Activated naive CD4-positive, alpha-beta T cell treated with anti-CD3 and anti-CD28 coated beads, Interleukin-2, amount 50 U/mL, for 16 hours (primary cell): ENCODE measurements at places on chromosomes 3 and 15.

GRCh38 chr15:92409521-92409920 is 15.8 kb downstream of the ST8SIA2 start:
- no peak for DNase-seq

DNA sequence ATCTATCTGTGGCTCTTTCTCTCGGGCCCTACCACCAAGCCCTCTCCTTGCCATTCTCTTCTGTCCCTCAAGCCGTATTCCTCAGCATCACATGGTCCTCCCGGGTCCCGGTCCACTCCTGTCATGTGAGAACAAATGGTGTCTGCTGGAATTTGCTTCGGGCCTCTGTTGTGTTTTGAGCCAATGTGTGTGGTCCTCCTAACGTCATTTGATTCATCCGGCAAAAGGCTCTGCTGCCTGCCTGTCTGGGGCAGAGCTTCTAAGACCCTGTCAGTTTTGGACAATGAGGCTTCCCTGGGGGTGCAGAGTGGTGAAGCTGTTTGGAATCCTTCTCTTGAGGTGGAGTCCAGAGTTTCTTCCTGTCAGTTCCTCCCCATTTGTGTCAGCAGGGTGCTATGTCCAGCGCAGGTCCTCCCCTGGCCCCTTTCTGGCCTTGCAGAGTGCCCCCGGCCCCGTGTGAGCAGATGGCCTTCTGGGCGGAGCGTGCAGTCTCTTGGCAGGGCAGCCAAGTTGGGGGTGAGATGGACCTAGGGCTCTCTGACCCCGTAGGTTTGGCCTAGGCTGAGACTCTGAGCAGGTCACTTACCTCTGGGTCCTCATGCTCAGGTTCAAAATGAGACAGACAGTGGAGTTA is 93.6 kb downstream of the APBA2 start:
- DNase-seq: no peak

GRCh38 chr15:94445566-94446160 is 214.3 kb downstream of the MCTP2 start:
- DNase-seq: no peak

DNA sequence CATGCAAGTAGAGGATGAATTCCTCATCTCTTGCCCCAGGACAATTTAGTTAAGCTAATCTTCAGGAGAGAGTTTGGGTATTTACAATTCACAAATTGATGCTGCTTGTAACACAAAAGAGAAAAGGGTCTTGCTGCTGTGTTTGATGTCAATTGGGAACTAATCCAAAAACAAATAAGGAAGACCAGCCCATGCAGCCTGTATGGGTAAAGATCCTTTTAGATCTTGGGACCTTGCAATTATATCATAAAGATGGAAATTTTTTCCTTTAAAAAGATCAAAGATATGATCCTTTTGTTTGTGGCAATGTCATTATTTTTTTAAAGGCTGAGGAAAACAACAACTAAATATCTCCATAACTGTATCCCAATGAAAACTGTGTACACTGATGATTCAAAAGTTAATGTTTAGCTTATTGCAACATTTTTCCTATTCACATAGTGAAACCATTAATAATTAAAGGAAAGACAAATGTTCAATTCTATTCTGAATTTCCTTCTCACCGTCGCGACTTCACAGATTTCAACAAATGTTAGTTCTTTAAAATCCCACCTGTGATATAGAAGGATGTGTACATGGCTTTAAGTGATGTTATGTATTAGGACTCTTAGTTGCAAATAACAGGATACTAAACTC is 40.2 kb downstream of the TMEM212 start:
- no peak for DNase-seq

- no peak for DNase-seq
These were observed 58.9 kb downstream of the LMCD1 start for GRCh38 chr3:8560366-8561007.

- no peak for DNase-seq
These were observed 94.9 kb downstream of the LIPC start for GRCh38 chr15:58526647-58527192.

GRCh38 chr3:23052208-23052607 is 150.9 kb upstream of the UBE2E2 start:
- DNase-seq: no peak

DNA sequence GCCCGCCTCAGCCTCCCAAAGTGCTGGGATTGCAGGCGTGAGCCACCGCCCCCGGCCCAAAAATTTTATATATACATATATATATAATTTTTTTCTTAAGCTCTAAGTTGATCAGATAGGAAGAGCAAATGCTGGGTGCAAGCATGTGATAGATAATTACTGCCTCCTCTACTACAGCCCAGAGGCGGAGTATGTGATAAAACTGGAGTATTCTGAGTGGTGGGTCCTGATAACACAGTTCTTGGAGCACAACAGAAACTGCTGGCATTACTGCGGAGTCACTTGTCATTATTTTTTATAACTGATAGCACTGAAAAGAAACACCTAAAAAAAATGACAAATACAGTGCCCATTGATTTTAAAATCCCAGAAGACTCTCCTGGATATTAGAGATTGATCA is 41.1 kb upstream of the STT3B start:
- no peak for DNase-seq

DNA sequence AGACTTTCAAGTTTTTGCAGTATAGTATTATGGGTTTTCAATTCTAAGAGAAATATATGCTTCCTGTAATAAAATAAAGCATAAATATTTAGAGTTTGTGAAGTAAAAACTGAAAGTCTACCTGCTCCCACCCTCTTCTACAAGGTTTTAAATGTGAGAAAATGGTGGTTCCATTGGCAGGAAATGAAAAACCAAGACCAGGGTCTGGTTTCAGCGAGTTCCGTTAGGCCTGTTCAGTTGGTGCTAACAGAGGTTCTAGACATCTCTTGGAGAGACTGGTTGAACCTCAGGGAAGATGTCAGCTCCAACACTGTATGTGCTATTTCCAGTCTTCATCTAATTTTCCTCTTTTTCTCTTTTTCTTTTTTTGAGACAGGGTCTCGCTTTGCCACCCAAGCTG is 11.8 kb upstream of the MYO1E start:
- DNase-seq: no peak

GRCh38 chr3:165491487-165491886 is 295.3 kb upstream of the SLITRK3 start:
- DNase-seq: no peak

DNA sequence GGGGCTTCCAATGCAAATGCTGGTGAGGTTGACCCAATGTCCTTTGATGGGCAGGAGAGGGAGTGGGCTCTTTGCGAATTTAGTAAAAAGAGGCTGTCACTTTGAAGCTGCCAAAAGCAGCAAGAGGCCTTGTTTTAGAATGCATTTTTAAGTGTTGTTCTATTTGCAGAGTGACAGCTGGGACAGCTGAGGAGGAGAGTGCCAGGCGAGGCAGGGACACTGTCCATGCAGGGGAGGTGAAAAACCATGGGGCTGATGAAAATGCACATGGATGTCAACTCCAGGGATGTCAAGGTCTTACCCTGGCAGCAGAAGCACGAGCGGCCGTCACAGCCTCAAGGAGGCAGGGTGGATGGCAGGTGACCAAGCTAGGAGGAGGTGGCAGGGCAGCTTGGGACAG is 279.8 kb downstream of the ADAMTS17 start:
- no peak for DNase-seq

DNA sequence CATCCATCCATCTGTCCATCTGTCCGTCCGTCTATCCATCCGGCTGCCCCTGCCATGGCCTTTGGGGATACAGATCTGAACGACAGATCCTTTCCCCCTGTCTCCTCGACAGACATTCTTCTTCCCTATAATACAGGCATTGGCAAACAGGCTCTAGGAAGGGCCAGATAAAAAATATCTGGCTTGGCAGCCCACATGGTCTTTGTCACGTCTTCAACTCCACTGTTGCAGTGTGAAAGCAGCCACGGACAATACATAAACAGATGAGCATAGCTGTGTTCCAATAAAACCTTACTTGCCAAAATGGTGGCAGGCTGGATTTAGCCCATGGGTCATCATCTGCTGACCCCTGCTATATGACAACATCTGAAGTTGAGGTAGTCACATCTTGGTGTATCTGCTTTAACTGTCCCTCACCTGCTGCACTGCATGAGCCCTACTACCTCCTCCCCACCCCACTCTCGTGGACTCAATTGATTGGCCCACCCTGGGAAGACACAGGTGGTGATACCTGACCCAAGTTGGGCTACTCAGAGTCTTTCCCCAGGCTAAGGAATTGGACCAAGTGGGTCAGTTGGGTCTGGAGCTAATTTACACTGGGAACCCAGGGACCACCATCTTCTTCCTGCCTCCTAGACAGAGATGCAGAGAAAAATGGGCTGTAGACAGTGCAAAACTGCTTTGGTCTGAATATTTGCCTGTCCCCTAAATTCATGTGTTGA is 128.4 kb upstream of the SMAD3 start:
- no peak for DNase-seq

GRCh38 chr3:38117748-38118420 is 19.0 kb downstream of the ACAA1 start:
- peak; percentile 73 for DNase-seq

GRCh38 chr3:137770835-137771399 is 6.8 kb downstream of the SOX14 start:
- DNase-seq: no peak

- no peak for DNase-seq
These were observed 12.4 kb upstream of the SYN2 start for GRCh38 chr3:11991751-11992150.

DNA sequence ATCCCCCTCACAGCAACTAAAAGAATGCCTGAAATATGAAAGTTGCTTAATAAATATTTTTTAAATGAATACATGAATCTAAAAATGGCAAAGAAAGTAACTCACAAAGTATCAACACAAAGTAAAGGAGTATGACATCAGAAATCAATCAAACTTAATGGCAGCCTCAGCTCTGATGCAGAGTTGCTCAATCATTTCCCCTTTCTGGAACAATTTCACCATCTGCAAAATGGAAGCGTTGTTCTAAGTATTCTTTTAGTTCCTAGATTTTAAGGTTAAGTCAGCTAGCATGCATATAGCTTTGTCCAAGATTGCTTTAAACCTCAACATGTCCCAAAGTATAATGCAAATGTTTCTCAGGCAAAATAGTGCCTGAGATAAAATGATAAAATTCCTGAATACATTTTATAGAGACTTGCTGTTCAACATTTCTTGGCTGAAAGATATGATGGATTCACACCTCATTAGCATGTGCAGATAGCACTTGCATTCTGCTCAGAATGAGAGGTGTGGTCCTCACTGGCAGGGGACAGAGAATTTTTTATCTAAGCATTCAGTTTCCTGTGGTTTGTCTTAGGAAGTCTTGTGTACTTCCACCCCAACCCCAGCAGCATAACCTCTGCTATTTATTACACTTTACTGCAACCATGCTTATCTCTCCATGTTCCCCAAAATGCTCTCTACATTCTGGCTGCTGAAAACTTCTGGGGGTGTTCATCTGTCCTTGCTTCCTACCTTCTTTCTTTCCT is 429.3 kb downstream of the GRM7 start:
- no peak for DNase-seq

- DNase-seq: no peak
These were observed 113.6 kb upstream of the CACNA2D3 start for GRCh38 chr3:54008744-54009143.

GRCh38 chr3:52773361-52774065 is 2.8 kb upstream of the NEK4 start:
- no peak for DNase-seq

GRCh38 chr3:7874116-7874515 is 627.5 kb upstream of the LMCD1 start:
- no peak for DNase-seq

GRCh38 chr3:107117922-107118536 is 259.2 kb upstream of the CCDC54 start:
- no peak for DNase-seq

- no peak for DNase-seq
These were observed 6.5 kb downstream of the MCTP2 start for GRCh38 chr15:94237903-94238302.

- DNase-seq: no peak
These were observed 169.8 kb downstream of the POTEB3 start for GRCh38 chr15:21270474-21270873.

DNA sequence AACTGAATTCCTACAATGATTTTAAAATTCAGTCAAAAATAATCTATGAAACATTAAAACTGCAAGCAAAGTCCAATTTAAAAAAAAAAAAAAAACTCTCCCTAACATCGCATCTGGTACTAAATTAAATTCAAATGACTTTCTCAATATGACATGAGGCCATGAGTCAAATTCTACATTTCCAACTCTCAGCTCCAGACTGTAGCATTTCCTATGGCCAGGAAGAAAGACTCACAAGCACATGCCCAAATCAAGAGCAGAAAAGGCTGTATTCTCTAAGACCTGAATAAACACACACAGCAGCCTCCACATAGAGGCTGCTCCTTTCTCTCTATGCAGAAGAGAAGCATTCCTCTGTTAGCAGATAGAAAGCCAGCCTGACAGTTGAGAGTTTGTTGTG is 729.2 kb downstream of the ROBO1 start:
- no peak for DNase-seq

DNA sequence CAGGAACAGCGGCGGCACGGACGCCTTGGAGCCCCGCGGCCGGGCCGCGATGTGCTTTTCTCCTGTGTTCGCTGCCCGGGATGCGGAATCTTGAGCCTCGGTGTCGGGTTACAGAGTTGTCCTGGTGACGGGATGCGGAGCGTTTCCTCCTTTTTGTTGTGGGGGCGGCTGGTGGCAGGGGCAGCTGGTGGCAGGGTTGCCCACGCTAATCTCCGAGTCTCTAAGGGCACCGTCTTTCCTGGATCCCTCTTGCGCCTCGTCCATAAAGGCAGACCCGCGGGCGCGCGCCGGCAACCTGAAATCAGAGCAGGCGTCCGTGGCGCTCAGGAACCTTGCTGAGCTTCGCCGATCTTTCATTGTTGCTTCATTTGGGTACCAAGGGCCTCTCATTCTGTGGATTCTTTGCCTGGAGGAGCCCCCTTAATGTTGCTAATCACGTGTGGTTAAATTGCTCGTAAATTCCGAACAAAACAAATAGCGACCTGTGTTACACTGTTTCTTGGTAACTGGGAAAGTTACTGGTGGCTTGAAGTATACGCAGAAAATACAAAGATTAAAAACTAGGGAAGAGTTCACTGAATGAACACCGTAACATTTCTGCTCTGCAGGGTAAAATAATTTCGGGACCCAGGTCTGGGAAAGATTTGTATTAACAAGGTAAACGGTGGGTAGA is 844 bp upstream of the PFN2 start:
- DNase-seq: peak; percentile 35

GRCh38 chr3:39423436-39423970 is 17.0 kb downstream of the RPSA start:
- DNase-seq: no peak

GRCh38 chr15:91203619-91204203 is 103.7 kb downstream of the SV2B start:
- DNase-seq: no peak

GRCh38 chr3:86793786-86794185 is 197.2 kb downstream of the VGLL3 start:
- DNase-seq: no peak

GRCh38 chr15:84960391-84961113 is 21.1 kb upstream of the PDE8A start:
- DNase-seq: no peak

- DNase-seq: no peak
These were observed 21.4 kb downstream of the FAH start for GRCh38 chr15:80174017-80174746.

- no peak for DNase-seq
These were observed 69.8 kb downstream of the TNFAIP8L3 start for GRCh38 chr15:51024735-51025453.
